ENCODE measurements at places on chromosomes 1 and 21.
A peak's percentile ranks its signal among the peaks of the same experiment; 100 is the strongest.

DNA sequence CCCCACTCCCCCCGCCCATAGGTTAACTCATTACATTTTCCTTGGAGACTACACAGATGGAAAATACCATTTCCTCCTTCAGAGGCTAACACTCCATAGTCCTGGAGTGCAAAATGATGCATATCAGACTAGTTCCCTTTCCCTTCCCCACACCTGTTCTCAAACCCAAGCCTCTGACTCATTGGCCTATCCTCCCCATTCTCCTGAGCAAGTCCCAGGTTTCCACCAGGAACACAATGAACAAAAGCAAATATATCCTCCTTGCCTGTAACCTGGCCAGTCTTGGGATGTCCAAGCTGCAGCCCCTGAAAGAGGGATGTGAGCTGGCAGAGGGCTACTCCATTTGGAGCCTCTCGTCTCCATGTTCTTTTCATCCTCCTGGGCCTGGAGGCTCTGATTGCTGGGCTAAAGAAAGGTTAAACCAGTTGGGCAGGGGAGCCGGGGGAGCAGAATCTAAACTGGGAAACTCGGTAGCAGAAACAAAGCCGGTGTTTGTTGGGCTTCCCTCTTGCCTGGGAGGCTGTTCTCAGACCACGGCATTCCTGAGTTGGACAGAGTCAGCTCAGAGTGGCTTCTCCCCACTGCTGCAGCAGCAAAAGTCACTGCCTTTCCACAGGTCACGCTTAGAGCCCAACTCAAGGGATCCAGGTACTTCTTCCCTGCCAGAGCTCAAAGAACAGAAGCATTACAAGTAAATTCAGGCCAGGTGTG lies 13.9 kb downstream of the SSR2 start:
- no peak for DNase-seq

- DNase-seq, result no peak
These were observed 89.8 kb downstream of the MRPL37 start for GRCh38 chr1:54289712-54290233.

- no peak for DNase-seq
These were observed 23.7 kb downstream of the PADI3 start for GRCh38 chr1:17272646-17273045.

DNA sequence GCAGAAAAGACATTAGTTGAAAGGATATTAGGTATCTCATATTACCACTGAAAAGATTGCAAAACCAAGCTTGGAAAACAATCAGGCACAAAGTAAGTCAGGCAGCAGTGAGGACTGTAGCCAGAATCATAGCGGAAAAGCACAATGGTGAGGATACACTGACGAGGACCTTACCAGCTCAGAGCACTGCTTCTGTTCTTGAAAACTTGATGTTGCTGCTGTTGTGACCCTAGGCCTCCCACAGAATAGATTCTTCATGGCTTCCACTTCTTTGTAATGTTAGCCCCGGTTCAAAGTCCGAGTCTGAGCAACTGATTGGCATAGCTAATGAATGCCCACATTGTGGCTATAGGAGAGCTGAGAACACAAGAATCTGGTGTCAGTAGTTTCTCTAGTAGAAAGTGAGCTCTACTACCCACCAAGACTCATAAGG lies 45.2 kb upstream of the LRRC8C start:
- peak; percentile 50 for DNase-seq

DNA sequence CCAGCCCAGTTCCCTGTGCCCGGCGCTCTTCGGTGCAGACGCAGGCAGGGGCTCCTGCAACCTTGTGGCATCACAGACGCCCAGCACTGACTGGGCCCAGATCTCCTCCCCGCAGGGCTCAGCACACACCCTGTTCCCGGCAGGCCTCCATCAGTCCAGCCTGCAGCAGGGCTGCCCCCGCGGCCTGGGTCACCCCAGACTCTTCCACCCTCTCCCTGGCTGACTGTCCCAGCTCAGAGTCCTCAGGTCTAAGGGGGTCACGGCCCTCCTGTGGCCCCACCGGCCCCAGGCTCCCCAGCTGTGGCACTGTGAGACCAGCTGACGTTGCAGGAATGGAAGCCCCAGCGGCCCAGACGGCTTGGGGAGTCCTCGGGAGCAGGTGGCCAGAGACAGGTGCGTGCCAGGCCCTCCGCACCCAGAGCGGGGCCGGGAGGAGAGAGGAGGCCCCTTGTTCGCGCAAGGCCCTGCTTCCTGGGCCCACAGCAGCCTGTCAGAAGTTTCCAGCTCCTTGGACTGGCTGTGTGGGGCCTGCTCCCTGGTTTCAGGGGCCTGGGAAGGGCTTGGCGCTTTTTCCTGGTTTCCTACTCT lies 4.2 kb downstream of the B3GALT6 start:
- DNase-seq, result no peak

DNA sequence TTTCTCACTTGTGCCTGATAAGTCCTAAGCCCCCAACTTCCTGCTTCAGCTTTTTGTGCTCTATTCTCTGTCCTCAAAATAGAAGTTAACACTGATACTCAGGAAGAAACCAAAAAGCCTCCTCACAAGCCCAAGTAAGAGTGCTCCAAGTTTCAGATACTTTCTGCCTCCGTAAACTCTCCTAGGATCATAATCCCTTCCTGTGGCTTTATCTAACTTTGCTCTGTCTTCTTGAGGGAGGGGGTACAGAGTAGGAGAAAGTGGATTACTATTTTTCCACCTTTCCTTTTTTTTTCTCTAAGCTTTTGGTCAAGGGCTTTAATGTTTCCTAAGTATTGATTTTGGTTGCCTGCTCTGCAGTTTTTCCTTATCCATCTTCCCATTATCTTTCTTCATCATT lies 54.6 kb downstream of the DPH5 start:
- no peak for DNase-seq
